RPMI8226 (cell line): ENCODE measurements at places on chromosomes 11 and 22.
A peak's percentile ranks its signal among the peaks of the same experiment; 100 is the strongest.

- no peak for DNase-seq
Measured at GRCh38 chr11:76703707-76704106, 33.2 kb upstream of the LRRC32 start.

GRCh38 chr11:83706566-83706965, 420.4 kb upstream of the CCDC90B start:
- no peak for DNase-seq

DNA sequence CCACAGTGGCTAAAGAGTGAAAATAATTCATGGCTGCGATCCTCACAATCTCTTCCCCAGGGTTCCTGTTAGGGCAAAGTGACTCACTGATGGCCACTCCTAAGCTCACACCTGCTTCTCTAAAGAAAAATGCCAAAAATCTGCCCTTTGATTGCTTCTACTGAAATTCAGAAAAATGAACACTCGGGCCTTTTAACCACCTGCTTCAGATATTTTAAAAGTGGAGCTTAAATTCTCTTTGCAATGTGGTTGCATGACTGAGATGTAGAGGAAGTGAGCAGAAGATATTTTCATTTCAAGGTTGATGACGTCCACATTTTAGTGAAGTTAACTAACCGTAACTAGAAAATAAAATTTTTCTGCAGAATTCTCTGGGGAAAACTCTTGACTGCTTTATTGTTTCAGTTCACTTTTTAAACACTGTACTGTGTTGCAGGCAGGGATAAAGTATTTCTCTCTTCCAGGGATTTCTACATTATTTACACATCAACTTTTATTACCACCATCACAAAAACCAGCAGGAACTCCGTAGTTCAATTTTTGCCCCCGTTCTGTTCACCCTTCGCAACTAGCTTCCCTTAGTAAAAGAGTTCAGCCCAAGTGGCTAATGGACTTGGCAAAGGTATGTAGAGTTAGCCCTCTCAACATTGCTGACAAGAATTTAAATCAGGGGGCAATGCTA, 8.5 kb downstream of the RAB30 start:
- DNase-seq: peak; percentile 89

- DNase-seq: peak; percentile 64
Measured at GRCh38 chr22:22558972-22559603, at the start of gene PRAME. TSS of gene PRAME (minus strand) at chr22:22559265. CDS start at chr22:22556832, 2,433 bp downstream.

GRCh38 chr11:40187295-40187694, 1272.2 kb downstream of the LRRC4C start:
- no peak for DNase-seq

GRCh38 chr11:6790546-6790945, 7.7 kb downstream of the OR2AG1 start:
- no peak for DNase-seq

DNA sequence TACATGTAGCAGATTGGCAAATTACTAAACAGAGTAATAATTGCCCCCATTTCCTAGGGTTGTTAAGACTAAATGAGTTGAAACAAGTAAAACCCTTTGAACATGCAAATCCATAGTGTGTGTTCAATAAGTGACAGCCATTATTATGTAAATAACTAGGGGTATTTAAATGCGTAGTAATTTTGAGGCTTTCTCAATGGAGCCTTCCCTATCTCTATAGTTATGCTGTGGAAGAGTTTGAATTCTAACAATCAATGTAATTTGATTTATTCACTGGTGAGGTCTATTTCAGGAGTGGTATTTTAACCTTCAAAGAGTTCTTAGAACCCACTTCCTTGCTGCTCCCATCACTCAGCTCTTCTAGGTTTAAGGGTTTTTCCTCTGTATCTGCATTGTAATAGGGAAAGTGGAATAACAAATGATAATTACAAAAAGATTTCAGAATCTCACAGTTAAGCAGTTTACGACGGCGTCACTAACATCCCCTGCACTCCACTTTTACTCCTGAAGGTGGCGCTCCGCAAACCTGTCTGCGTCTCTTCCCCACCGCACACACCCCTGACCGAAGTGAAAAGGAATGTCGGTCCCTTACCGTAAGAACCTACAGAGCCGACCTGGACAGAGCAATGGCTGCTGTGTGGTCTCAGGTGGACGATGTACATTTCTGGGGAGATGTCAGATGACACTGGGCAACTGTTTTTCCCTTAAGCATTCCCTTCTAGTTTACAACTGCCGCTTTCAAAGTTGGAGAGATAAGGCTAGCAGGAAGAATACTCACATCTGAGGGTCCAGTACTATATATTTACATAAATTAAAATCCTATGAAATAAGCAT, 80.8 kb downstream of the ZC3H12C start:
- DNase-seq: peak; percentile 47

DNA sequence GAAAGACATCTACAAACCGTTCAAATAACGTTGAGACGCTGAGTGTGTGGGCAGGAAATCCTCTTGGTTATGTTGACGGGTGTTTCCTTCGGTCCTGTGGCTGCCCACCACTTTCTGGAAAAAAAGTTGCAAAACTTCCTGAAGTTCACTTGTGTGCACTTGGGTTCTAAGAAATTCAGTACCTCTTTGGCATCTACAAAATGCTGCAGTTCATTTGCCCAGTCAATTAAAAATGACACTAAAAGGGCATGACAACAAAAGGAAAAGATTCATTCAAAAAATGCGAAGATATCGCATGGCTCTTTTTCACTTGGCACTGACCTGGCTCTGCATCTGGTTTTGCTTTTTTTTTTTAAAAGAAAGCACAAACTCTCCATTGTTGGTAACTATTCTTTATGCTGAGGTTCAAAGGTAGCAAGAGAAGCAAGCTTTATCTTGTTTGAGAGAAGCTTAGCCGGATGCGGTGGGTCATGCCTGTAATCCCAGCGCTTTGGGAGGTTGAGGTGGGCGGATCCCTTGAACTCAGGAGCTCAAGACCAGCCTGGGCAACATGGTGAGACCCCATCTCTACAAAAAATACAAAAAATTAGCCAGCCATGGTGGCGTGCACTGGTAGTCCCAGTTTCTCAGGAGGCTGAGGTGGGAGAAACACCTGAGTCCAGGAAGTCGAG, 10.6 kb upstream of the XBP1 start:
- no peak for DNase-seq

DNA sequence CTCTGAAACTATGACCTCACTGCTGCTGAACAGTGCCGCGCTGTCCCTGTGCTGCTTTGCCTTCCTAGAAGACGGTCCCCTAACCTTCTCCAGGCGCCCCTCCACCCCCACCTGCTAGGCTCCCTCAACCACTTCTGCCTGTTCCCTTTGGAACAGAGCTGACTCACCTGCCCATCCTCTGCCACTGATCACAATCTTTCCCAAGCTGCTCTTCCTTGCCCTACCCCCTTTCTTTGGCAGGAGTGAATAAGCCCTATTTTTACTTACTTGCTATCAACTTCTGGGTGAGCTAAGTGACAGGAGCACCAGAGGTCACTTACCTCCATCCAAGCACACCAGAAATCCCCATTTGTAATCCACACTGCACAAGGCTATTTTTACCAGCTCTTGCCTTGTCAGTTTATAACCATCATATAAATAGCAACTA, 116.0 kb upstream of the BID start:
- DNase-seq: no peak

DNA sequence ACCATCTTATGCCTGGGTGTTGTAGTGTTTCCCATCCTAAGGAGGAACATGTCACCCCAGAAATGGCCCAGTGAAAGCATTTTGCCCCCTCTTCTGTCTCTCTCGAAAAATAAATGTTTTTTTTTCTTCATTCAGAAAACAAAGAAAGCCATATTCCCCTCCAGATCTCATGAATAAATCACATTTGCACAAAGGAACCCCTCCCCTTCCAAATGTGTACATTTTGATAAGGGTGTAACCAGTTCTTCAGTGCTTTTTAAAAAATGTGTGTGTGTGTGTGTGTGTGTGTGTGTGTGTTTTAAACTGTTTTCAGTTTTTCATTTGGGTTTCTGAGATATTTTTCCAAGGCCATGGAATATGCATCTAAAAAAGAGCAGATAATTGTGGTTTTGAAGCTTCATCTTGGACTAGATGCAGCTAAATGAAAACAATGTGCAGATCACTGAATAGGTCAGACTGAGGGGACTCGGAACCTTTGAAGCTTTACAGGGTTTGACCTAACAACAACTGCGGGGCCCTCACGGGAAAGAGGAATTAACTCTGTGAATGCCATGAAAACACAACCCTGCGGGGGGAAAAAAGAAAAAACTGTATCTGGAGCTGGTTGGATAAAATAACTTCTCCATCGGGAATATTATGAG, 76.4 kb downstream of the YAP1 start:
- no peak for DNase-seq

DNA sequence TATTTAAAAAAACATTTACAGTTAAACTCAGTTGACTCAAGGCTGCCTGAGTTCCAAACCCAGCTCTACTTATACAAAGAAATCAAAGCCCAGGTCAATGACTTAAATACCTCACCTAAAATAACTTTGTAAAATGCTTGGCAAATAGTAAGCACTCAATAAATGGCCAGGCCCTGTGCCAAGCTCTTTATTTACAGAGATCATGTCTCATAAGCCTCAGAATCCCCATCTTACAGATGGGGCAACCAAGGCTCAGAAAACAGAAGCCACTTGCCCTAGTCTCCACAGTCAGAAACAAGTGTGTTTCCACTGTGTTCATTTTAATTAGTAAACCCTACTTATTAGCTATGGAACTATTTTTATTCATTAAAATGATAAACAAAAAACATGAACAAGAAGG, 30.5 kb upstream of the TTC28 start:
- DNase-seq: no peak

GRCh38 chr11:105344938-105345337, 205.4 kb upstream of the CARD18 start:
- DNase-seq: no peak

DNA sequence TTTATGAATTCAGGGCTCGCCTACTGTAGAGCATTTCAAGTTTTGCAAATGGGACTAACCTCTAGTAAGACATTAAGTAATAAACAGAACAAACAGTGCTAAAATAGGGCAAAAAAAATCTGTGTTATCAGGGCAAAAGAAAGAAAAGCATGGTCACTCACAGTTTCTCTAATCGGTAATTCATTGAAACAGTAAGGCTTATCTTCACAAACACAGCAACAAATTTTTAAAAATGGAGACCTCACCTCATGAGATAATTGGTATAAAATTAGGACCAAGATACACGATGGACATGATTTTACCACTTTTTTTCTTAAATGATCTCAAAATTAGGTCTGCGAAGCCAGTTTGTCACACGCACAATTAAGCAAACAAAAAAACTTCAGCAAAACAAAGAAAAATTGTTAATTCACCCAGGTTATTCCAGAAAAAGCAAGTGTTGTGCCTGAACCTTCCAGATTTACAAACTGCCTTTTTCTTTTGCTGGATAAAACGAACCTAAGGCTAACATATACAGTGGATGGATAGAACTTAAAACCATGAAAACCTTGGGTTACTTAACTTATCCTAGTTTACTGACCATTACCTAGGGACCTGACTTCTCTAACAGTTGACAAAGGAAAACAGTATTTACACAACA, 1.4 kb downstream of the TMEM123 start:
- DNase-seq: no peak
